ENCODE measurements at places on chromosomes 3 and 15.

GRCh38 chr3:17894434-17895060 is 152.1 kb upstream of the TBC1D5 start:
- peak; percentile 21 for DNase-seq

DNA sequence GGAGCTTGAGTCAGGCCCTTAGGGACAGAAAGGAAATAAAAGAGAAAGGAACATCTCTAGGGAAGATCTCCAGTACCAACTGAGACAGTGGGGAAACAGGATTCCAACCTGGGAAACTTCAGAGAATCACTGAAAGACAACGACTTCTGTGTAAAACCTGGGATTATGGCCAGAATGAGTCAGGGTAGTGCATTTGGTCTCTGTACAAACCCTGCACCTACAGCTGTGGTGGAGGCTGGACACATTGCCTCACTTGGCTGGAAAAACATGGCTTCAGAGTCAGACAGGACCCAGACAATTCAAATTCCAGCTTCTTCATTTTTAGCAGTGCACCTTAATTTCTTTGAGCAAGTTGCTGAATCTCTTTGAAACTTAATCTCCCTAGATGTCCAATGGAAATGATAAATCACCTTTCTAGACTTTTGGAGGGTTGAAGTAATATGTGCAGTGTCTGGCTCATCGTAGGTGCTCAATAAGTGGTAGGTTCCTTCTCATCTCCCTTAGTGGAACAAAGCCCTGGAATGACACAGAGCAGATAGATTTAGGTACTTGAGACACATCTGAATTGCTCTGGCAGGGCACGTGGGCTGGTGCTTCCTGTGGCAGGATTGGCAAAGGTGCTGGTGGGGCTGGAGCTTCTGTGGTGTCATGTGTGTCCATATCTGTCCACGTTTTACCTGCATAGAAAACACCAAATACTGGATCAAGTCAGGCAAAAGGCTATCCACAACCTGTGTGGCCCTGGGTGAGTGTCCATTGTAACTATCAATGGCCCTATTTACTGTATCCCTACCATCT is 6.1 kb upstream of the CLSTN2 start:
- DNase-seq = no peak

GRCh38 chr15:50134524-50135024 is 15.5 kb upstream of the ATP8B4 start:
- DNase-seq = no peak

DNA sequence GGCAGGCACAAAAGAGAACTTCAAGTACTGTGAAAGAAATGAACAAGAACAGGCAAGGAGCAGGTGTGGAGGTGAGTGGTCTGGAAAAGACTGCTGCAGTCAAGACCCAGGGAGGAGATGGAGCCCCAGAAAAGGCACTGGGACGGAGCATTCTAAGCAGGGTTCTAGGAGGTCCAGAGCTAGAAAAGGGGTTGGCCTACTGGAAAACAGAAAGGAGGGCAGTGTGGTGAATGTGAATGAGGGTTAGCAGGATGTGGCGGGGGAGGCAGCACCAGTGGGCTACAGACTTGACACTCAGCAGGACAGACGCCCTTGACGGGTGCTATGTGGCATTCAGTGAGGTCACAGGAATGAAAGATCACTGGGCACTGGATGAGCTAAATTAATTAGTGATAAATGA is 75.7 kb downstream of the SENP2 start:
- DNase-seq = no peak

DNA sequence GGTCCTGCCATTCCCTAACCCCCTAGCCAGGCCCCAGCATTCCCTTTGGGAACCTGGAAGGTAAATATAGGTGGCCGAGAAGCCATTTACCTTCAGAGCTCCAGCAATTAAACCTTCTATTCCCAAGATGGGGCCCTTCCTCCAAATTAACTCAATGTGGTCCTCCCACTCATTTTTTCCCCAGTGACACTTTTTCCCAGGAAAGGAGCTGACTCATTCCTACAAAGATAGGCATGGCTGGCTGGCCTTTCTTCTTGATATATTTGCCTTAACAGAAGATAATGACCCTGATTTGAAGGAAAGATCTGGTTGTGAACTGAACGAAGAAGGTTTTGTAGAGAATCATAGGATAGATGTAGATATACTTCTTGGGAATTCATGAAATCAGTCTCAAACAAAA is 279.0 kb upstream of the VEPH1 start:
- DNase-seq = no peak

DNA sequence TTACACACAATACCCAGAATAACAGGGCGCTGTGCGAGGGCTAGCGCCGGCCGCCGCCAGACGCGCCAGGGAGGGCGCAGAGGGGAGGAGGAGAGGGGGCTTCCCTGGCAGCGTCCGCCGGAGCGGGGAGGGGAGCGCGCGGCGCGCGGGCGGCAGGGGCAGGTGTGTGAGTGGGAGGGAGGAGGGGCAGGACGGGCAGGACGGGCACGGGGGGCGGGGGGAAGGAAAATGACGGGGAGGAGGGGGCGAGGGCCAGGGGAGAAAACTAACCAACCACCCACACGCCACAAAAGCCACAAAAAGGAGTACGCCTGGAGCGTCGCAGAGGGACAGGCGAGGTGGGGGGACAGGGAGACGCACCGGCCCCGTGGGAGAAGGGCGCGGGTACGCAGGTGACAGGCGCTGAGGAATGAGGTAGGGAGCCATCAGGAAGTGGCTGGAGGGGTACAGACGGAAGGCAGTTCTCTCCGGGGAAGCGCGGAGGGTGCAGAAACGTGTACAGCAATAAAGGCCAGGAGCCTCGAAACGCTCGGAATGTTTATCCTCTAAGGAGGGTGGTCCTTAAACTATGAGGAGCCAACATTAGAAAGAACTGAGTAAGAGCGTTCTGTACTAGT is 610 bp upstream of the SATB1 start:
- DNase-seq = peak; percentile 81

DNA sequence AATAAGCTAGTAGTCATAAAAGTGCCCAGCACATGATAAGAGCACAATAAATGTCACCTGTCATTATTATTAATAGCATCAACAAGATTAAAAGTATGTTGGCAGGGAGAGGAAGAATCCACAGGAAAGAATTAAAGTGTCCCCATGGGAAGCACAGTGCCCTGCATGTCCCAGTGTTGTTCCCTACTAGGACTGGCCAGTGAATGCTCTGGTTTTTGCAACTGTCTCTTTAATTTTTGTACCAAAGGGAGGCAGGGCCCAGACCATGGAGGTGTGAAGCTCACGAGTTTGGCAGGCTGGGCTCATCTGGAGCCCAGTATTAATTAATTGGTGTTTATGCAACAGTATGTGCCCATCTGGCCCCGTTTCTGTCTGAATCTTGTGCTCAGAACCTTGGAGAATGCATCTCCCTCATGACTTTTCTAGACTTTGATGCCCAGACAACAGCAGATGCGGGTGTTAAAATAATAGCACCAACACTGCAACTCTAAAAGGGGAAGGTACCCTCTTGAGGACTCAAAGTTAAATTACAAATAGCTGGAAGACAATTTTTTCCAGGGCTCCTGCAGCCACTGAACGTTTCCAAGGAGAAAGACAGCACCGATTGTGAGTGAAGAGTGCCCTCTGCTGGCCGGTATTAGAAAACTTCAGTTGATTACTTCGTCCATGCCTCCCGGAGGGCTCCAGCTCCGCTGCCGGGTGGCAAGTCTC is 71.9 kb upstream of the SPATA12 start:
- DNase-seq = peak; percentile 82

DNA sequence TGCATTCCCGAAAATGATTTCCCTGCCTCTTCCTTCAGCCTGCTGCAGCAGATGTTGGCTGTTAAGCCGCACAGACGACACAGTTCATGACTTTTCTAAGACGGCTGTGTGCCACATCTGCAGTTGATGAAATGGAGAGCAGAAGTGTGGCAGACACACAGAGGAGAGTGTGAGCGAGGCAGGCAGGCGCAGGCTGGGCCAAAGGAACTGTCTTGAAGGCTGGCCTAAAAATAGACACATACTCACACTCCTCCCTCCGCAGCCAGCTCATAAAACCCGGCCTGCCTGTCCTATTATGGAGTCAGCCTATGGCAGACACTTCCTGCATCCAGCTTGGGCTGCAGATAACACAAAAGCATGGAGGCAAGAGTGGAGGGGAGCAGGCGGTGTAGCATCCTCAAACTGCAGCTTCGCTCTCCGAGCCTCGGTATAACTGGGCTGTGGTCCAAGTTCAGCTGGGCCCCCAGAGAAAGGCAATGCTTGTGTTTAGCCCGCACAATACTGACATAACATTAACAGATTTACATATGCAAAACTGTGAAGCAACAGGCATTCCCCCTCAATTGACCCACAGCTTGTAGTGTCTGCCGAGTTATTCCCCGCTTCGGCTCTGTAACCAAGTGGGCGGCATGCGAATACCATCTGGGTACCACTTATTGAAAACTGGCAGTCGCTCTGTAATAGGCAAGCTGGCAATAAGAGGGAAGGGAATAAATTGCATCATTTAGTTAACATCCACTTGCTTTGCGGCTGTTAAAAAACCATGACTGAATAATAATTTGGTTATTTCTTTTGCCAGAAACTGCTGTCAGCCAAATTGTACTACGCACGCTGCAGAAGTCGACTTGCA is 40.8 kb downstream of the FOXP1 start:
- DNase-seq = peak; percentile 46

DNA sequence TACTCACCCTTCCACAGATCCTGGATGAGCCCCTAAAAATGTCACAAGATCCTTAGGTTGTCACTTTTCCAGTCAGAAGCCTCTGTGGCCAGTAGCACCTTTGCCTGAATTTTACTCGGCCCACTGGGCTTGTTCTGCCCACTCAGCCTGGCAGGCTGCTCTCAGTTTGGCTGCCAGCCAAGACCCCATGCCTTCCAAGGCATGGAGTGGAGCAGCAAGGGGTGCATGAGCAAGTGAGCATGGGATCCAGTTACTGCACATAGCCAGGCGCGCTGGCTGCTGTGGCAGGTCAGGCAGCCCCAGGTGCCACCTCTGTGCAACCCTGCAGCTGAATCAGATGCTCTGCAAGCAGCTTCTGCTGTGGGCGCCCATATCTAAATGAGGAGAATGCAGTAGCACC is 79.3 kb downstream of the CGGBP1 start:
- peak; percentile 48 for DNase-seq

GRCh38 chr3:42537350-42537749 is 34.9 kb downstream of the VIPR1 start:
- DNase-seq = no peak

DNA sequence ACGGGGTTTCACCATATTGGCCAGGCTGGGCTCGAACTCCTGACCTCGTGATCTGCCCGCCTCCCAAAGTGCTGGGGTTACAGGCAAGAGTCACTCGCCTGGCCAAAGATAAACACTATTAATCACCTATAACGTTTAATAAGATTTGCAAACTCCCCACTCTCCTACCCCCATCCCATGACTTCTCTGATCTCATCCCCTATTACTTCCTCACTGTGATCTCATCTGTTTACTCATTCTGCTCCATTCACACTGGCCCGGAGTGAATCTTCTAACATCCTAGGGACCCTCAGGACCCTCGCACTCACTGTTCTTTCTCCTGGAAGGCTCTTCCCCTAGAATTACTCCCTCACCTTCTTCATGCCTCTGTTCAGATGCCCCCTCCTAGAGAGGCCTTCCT is 78.9 kb downstream of the DGKG start:
- no peak for DNase-seq

DNA sequence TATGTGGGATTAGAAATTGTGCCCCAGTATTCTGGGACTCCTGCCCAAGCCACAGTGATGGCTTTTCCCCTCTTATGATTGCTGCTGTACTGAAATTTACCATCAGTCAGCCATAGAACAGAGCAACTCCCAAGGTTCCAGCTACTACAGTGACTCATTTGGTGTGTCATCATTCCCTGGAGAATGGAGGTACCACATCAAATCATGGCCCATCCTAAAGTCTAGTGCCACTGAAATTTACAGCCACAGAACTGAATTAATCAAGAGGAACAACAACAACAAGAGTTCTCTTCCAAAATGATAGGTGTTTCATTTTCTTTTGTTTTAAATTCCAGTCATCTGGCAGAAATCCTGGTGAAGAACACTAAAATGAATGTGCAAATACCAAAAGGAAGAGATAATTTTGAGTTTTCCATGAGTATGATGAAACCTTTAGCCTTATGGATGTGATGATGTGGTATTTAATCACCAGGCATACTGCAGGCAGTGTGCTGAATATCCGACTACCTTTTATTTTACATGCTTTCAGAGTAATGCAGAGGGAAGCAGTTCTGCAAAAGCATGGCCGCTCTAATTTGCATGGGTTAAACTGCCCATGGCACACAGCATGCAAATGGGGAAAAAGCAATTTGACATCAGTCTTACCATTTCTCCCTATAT is 75.6 kb upstream of the SLC2A2 start:
- DNase-seq = no peak

DNA sequence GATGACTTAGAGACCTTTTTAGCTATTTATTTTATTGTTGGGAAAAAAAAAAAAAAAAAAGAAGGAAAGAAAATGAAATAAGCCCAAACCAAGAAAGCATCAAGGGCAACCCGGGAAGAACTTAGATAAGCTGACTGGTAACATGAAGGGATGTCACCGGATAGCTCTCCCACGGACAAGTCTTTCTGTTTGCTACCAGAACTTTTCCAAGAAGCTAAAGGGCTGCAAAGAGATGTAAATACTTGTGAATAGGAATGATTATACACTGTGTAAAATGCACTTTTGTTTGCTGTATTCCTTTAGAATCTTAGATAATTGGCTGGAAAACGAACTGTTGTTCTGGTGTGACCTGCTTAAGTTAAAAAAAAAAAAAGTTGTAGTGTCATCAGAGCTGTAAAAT is 2.8 kb downstream of the FOXB1 start:
- DNase-seq = no peak

- DNase-seq = no peak
Measured at GRCh38 chr3:29694783-29695182, 413.9 kb downstream of the RBMS3 start.

- DNase-seq = no peak
Measured at GRCh38 chr3:8996216-8996615, 32.9 kb upstream of the RAD18 start.

- DNase-seq = no peak
Measured at GRCh38 chr3:32896143-32896542, 55.3 kb upstream of the CCR4 start.

DNA sequence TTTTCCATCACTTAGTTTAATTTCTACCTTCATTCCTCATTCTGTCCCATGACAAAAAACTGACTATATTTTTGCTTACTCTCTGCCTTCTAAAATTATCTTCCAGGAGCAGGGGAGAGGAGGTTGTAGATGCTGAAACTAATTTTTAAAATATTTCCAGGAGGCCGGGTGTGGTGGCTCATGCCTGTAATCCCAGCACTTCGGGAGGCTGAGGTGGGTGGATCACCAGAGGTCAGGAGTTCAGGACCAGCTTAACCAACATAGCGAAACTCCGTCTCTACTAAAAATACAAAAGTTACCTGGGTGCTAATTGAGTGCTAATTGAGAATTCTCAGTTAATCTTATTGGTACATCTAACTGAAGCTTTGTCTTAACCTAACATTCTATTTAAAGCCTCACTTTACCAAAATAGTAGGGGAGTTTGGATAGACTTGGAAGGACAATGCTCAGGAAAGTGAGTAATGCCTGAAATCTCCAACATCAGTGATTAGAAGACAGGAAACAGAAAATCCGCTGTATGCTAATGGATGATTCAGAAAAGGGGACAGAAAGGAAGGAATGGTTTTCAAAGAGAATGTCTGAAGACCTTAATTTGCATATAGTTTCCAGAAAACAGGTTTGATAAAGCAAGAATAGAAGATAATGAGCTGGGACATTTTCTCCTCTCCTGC is 336.1 kb downstream of the GBE1 start:
- DNase-seq = no peak

- DNase-seq = no peak
Measured at GRCh38 chr3:65593780-65594752, 444.7 kb downstream of the MAGI1 start.
